ENCODE measurements at places on chromosomes 2 and 18.

- DNase-seq: no peak
Observed at GRCh38 chr2:175726223-175726622, 275.8 kb downstream of the LNPK start.

DNA sequence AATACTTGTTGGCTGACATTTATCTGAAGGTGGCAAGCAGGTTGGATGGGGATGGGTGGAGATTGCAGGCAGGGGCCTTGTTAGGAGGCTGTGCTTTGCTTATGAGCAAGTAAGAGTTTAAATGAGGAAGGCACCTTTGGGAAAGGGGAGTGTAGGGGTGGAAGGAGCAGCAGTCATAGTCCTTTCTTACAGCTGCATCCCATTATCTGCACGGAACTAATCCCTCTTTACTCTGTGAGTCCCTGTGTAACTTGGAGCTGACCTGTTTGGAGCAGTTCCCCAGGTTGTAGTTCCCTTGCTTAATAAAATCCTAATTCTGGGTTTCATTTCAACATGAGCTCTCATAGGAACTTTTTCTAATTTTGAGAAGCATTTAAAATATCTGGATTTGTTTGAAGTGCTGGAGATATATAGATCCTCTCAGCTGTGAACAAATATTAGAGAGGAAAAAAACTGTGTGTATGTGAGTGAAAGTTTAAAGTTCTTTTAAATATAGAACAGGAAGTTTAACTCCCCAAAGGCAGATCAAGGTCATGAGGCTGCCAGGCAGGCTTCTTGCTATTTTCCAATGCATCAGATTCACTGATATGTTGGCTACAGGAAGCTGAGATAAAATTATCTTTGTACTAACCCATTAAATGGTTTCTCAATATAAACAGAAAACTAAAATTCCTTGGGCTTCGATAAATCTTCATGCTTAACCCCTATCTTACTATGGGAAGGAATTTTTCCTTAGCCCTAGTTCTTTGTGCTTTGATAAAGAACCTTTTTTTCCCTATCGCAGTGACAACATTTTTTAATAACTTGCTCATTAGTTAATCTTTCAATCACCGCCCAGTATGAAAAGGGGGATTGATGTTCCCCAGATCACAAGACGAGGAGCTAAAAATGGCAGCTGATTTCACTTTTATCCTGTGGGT lies 104.6 kb upstream of the EML6 start:
- DNase-seq: no peak

GRCh38 chr2:156673333-156673615 lies 237.1 kb downstream of the GPD2 start:
- DNase-seq: no peak

DNA sequence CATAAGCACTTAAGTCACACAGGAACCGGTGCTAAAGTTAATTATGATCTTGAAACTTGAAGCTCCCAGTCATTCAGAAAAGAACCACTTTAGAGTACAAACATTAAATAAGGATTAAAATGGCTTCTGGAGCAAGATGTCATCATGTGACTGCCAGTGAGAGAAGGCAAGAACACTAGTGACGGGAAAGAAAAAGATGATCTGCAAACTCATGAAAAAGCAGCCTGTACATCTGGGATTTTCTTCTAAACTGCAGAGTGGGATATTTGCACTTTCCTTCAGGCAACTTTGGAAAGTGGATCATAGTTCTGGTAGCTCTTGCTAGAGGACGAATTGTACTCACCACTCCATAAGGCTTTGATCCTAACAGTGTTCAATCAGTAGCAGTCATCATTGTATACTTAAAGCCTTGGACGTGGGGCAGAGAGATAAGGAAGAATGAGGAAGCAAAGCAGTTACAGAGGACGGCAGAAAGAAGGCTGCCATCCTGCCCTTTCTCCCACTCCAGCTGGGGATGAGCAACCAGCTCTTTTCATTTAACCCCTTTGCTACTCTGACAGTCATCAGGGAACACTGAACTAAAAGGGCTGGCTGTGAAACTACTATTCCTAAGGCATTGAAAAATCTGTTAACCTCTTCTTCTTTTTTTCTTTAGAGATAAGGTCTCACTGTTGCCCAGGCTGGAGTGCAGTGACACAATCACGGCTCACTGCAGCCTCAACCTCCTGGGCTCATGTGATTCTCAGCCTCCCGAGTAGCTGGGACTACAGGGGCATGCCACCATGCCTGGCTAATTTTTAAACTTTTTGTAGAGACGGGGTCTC lies 18.1 kb downstream of the ABHD3 start:
- no peak for DNase-seq

DNA sequence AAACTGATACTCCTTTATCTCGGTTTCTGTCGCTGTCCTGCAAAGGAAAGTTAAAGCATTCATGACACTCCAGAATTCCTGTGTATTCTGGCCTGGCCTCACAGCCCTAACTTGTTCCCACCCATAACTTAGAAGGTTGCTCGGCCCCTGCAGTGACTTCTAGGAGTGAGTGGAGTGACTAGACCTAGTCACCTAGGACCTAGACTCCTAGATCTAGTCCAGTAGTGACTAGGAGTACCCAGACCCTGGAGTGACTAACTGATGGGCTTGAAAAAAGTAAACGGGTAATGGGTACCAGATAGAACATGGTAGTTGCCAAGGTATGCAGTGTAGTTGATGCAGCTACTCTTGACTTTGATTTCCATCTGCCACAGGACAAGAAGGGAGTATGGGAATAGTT lies 181.8 kb downstream of the MYO1B start:
- DNase-seq: no peak

DNA sequence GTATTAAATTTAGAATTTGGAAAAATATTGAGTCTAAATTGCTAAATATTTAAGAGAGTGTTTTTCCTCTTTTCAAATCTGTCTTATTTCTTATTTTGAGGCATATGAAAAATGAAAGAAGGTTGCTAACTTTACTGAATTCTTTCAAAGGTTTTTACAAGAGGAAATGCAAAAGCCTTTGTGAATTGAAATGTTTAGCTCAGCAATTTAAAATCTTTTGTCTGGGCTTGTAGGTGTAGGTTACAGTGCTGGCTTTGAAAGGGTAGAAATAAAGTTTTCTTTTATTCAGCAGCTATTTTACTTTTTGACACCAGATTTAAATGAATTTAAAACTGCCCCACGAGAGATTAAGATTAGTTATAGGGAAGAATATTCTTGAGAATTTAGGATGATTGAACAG lies 192.0 kb downstream of the CDH7 start:
- no peak for DNase-seq

GRCh38 chr2:84778911-84779690 lies 101.8 kb downstream of the TRABD2A start:
- no peak for DNase-seq

DNA sequence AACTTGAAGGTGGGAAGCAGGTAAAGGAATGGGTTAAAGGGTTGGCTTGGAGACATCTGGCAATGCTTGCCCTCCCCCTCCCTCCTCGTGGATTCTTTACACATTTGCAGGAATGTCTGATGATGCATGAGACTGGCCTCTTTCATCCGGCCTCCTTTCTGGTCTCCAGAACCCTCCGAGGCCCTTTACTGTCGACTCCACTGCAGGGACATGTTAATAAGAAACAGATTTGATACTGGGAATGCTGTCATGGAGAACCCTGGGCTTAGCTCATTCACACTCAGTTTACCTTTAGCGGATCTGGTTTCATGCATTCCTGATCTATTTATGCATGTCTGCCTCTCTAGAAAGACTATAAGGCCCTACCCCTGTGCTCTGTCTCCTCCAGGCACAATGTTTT lies 238.7 kb downstream of the TGIF1 start:
- no peak for DNase-seq
